A549 treated with DMSO at 1 μM for 4 hours (cell line): ENCODE measurements at places on chromosomes 2 and 18. TPM values are rescaled to one million over a fixed set of nuclear protein-coding genes. Genes with fewer than 3 reads are reported as not detected.

Gene AQP12A
- not detected in 5 replicates for total RNA-seq

Gene C1D
- total RNA-seq = 34.3 to 53.4 TPM (median 42.7 TPM) in 5 replicates

Gene CYP27A1
- total RNA-seq = 0.03 to 0.34 TPM (median 0.19 TPM) in 4 of 5 replicates, not detected in the other

Gene LRP1B
- total RNA-seq = not detected in 5 replicates

Gene RTKN
- total RNA-seq = 19.2 to 28.0 TPM (median 20.7 TPM) in 5 replicates

Gene POTEJ
- total RNA-seq = not detected in 5 replicates

Gene GATA6
- total RNA-seq = 2.2 to 3.1 TPM (median 2.7 TPM) in 5 replicates

Gene AAK1
- 16.0 to 22.9 TPM (median 21.4 TPM) in 5 replicates for total RNA-seq

Gene RGPD3
- 0.12 to 0.28 TPM (median 0.16 TPM) in 5 replicates for total RNA-seq

Gene COPS8
- 79.7 to 103 TPM (median 84.7 TPM) in 5 replicates for total RNA-seq

Gene CD8B
- not detected in 5 replicates for total RNA-seq

Gene GALR1
- total RNA-seq = not detected in 5 replicates

Gene GPR35
- total RNA-seq = 0.58 to 1.2 TPM (median 0.75 TPM) in 5 replicates

Gene POTEC
- total RNA-seq = not detected in 5 replicates

Gene TEX44
- total RNA-seq = not detected in 5 replicates

Gene PLCD4
- 0.26 to 0.69 TPM (median 0.31 TPM) in 5 replicates for total RNA-seq

Gene GPR155
- 0.28 to 0.69 TPM (median 0.39 TPM) in 5 replicates for total RNA-seq

Gene ALLC
- total RNA-seq = 0.05 TPM in 1 of 5 replicates, not detected in the others

Gene FAM124B
- not detected in 5 replicates for total RNA-seq

Gene MAP3K19
- not detected in 5 replicates for total RNA-seq

Gene TBR1
- total RNA-seq = 0.01 to 0.11 TPM (median 0.08 TPM) in 3 of 5 replicates, not detected in the others

Gene RNF144A
- total RNA-seq = 6.2 to 8.8 TPM (median 8.0 TPM) in 5 replicates

Gene EVX2
- not detected in 5 replicates for total RNA-seq

Gene GLI2
- total RNA-seq = 21.5 to 30.4 TPM (median 26.2 TPM) in 5 replicates

Gene RNF152
- total RNA-seq = 0.01 to 0.16 TPM (median 0.01 TPM) in 3 of 5 replicates, not detected in the others

Gene COL6A3
- total RNA-seq = 0.03 to 0.11 TPM (median 0.09 TPM) in 5 replicates

Gene SPP2
- total RNA-seq = not detected in 5 replicates

Gene SERPINB4
- total RNA-seq = 0.12 to 0.28 TPM (median 0.18 TPM) in 5 replicates

Gene CCDC121
- 2.8 to 4.1 TPM (median 3.6 TPM) in 5 replicates for total RNA-seq

Gene CCDC141
- total RNA-seq = not detected in 5 replicates

Gene GREB1L
- total RNA-seq = 1.7 to 3.9 TPM (median 2.2 TPM) in 5 replicates

Gene EVA1A
- total RNA-seq = 12.6 to 14.0 TPM (median 12.7 TPM) in 5 replicates

Gene BMP10
- not detected in 5 replicates for total RNA-seq

Gene DNER
- 5.6 to 9.1 TPM (median 6.7 TPM) in 5 replicates for total RNA-seq

Gene PID1
- total RNA-seq = 2.7 to 3.5 TPM (median 2.9 TPM) in 5 replicates

Gene EIF2AK2
- 19.3 to 31.6 TPM (median 29.1 TPM) in 5 replicates for total RNA-seq

Gene FAM228A
- total RNA-seq = not detected in 5 replicates

Gene CRYGD
- total RNA-seq = not detected in 5 replicates

Gene TUBA4A
- 365 to 546 TPM (median 419 TPM) in 5 replicates for total RNA-seq
